OCI-M1 (cell line): ENCODE measurements at places on chromosomes 16 and 17.

- DNase-seq: peak; percentile 86
These were observed 20.6 kb downstream of the CYB561 start for GRCh38 chr17:63425483-63425882.

DNA sequence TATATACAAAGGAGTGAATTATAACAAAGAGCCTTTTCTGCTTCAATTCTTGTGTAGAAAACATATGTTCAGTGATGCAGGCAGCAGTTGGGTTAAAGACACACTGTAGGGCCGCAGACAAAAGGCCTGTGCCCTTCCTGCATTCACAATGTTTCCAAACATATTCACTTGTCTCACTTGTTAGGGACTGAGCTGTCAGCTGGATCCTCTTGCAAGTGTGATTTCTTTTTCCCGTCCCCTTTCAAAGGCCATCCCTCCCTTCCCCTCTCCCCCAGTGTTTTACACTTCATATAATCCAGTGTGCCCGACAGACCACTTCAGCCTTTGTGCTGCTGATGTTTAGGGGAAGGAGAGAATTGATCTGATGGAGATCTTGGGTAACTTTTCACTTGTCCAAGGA is 217.0 kb downstream of the FTO start:
- no peak for DNase-seq

DNA sequence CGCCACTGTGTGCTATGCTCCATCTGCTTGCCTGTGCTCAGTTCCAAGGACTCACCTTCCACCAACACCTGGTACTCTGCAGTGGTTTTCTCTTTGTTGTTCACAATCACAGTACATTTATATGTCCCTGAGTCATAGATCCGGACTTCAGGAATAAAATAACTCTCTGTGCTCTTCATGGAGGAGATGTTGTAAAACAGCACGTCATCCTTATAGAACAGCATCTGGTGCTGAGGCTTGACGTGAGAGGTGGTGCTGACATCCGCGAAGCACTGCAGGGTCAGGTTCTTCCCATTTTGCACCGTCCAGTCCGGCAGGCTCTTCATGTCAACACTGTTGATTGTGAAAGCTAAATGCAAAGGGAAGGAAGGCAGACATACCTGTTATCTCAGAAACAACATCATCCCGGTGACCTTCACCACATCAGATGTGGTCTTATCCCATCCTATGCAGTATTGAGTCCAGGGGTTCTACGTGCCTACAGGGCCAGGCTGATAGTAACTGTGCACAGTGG is 12.8 kb downstream of the PECAM1 start:
- DNase-seq: no peak

DNA sequence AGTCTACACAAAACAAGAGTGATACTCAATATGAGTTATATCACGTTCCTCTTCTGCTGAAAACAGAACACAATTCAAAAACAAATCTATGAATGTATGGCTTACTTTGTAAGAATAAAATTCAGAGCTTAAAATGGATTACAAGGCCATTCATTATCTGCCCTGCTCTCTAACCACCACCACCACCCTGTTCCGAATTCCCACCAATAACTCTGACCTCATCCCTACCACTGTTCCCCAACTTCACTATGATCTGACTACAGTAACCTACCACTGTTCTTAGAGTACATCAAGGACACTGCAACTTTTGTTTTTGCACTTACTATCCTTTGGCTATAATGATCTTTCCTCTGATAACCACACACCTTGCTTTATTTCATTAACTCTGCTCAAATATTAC is 21.3 kb downstream of the FBXL20 start:
- DNase-seq: no peak

DNA sequence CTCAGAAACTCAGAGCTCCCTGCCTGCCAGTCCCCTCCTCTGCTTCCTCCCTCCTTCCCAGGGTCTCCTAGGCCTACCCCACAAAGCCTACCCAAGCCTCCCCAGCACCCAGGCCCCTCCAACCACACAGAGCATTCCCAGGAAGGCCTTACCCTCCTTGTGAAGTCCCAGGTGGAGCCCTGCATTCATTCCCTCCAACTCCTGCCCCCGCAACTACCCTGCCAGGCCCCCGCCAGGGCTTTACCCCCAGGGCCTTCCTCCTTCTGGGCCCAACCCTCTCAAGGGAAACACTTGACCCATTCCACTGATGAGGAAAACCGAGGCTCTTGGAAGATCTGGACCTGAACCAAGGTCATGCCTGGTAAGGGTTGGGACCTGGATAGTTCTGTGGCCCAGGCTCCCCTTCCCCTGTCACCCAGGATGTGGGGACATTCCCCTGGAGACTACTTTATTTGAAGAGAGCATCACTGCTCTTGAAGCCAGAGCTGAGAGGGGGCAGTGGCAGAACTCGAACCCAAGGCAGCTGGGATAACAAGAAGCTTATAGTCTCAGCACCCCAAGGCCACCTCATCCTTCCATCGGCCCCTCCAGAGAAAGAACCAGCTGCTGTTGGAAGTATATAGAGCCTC is 12.5 kb downstream of the PLLP start:
- no peak for DNase-seq

GRCh38 chr17:6100891-6101500 is 30.8 kb downstream of the WSCD1 start:
- no peak for DNase-seq

GRCh38 chr17:80154166-80154565 is 7.2 kb upstream of the EIF4A3 start:
- DNase-seq: no peak

DNA sequence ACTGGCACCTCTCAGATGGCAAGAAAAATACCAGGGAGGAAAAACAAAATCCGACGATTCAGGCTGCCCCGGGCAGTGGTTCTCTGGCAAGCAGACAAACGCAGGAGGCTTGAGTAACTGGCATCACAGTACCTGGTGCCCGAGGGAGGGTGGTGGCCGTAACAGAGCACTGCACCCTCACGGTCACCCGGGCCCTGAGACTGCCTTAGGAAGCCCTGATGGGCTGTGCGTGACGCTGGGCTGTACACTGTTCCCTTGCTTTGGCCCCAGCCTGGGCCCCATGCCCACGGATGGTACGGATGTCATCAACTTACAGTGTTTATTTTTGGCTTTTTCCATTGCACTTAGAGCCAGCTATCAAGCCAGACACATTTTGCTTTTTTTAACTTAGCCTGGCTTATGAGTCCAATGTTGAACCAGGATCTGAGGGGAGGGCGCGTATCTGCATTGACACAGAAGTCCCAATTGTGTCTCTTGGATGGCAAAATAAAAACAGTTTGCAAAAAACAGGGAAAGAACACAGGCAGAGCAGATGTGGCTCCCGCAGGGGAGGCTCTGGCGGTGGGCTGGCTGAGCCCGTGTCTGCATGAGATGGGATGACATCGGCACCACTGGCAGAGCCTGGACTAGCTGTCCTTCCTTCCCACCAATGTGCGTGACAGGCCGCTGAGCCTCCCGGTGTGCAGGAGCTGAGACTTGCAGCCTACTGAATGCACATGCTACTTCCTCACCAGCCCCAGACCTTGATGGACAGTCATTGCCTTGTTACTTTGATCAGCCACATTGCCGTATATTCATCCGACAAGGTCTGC is 287.7 kb downstream of the FOXL1 start:
- DNase-seq: no peak

DNA sequence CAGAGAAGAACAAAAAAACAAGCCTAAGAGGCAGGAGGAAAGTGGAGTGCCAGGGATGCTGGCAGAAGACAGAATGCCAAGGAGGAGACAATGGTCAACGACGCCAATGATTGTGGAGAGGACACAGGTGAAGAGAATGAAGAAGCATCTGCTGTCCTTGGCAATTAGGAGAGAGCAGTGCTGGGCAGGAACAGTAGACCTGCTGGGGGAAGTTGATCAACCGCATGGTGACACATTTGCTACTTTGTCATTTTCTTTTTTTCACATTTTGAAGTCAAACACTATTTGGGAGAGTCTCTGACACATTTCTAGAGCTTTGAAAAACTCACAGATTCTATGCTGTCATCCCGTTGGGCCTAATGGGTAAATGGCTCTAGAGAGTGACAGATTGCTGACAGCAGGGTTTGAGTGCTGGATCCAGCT is 1.1 kb upstream of the PIK3R6 start:
- peak; percentile 44 for DNase-seq

DNA sequence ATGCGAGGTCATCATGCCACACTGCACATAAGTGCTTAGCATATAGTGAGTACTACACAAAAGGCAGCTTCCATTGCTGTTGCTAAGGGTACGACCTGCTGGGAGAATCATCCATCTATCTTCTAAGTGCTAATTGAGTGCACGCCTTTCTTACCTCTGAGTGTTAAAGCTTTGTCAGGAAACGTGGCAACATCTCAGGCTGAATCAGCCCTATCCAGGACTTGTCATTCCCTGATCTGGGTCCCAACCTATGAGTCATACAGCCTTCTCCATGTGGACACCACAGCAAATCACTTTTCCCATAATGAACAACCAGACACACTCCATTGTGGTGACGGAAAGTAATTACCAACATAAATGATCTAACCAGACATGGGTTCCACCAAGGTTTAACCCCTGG is 201.1 kb upstream of the MAF start:
- DNase-seq: no peak

DNA sequence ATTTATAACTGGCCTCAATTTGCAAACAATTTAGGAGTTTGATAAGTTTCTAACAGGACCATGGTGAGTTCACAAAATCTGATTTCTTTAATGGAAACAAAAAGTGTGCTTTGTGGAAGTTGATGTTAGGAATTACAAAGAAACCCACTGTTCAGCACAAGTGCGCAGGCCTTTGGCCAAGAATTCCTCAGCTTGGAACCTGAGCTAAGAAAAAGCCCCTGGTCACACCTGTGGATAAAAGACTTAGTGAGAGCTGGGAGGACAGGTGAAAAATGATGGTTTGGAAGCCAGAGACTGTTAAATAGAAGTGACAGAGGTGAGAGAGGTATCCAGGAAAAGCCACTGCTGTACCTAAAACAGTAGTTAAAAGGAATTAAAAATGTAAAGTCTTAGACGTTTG is 64.7 kb downstream of the PRKCA start:
- no peak for DNase-seq

DNA sequence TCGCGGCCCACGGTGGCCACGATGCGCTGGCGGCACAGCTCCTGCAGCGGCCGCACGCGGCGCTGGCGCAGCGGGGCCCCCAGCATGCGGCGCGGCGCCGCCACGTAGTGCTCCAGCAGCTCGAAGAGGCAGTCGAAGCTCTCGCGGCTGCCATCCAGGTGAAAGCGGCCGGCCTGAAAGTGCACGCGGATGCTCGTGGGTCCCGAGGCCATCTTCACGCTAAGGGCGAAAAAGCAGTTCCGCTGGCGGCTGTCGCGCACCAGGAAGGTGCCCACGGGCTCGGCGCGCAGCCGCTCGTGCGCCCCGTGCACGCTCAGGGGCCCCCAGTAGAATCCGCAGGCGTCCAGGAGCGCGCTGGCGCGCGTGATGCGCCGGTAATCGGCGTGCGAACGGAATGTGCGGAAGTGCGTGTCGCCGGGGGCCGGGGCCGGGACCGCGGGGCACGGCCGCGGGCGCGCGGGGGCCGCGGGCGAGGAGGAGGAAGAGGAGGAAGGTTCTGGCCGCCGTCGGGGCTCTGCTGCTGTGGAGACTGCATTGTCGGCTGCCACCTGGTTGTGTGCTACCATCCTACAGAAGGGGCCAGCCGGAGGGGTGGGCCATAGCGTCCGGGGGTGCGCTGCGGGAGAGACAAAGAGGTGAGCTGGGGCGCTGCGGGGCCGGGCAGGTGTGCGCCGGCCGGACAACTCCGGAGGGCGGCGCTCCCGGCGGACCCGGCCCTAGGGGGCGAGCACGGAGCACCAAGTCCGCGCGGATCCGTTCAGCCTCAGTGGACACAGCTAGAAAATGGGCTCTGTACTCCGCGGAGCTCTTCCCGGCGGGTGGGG is 879 bp downstream of the SOCS1 start:
- peak; percentile 36 for DNase-seq

- peak; percentile 93 for DNase-seq
These were observed at the start of gene CBFA2T3 for GRCh38 chr16:88977018-88977811. Gene CBFA2T3, minus strand, starts transcription at chr16:88977207. Its CDS starts 400 bp downstream, at chr16:88976807.

DNA sequence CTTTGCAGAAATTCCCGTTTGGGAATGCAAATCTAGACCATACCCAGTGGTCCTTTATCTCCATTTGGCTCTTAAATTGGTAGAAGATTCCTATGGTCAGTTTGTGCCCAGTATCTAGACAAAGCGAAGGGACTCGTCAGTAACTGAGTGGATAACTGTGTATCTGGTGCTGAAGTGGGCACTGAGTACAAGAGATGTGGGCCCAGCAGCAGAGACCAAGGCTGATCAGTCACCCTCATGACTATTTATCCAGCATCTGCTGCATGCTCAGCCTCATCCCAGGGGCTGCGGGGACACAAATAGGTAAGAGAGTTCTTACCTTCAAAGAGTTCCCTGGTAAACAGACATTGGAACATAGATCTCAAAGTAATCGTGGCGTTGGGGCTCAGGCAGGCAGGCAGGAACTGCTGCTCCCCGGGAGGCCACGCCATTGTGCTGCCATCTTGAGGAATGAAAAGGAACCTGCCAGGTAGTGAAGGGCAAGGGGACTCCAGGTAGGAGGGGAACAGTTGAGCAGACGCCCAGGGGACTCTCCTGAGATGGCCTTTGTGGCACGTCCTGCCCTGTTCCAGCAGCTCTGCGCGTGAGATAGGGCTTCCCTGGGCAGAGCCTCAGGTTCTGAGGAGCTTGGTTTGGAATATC is 10.3 kb downstream of the NT5M start:
- DNase-seq: peak; percentile 29

DNA sequence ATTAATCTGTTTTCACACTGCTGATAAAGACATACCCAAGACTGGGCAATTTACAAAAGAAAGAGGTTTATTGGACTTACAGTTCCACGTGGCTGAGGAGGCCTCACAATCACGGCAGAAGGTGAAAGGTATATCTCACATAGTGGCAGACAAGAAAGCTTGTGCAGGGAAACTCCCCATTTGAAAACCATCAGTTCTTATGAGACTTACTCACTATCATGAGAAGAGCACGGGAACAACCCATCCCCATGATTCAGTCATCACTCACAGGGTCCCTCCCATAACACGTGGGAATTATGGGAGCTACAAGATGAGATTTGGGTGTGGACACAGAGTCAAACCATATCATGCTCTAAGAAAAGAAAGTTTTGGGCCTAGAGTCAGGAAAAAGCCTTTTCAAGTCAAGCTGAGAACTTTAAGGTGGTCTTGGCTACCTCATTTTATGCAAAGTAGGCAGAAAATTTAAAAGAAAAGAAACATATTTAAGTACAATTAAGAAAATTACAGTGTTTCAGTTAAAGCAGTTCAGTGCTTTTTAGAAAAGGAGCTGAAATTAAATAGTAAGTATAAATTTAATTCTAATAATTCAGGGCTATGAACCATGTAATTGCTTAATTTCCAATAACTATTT is 24.9 kb upstream of the CRYM start:
- DNase-seq: peak; percentile 15

GRCh38 chr17:74148901-74149596 is 54.4 kb upstream of the RPL38 start:
- no peak for DNase-seq
